OCI-LY7 (cell line): ENCODE measurements at places on chromosomes 11 and 22.
A peak's percentile ranks its signal among the peaks of the same experiment; 100 is the strongest.

DNA sequence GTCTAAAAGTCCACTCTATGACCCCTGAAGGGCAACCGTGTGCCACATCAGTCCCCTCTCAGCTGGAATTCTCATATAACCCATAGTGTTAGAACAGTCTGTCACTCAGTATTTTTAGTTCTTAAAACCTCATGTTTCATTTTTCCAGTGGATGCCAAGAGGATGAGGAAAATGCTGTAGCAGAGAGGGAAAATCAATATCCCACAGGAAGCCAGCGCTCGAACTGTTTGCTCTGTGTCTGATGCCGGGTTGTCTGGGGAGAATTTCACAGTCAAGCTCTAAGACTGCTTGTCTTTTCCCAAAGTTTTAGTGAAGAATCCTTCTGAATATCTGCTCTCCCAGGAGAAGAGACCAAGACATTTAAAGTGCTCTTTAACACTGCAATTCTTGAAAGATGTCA lies 360.9 kb downstream of the OPCML start:
- DNase-seq: no peak

GRCh38 chr22:31477329-31477728 lies 12.3 kb downstream of the EIF4ENIF1 start:
- peak; percentile 68 for DNase-seq

GRCh38 chr11:36296884-36297543 lies 926 bp downstream of the PRR5L start:
- no peak for DNase-seq

GRCh38 chr22:41862530-41863266 lies 29.8 kb downstream of the SREBF2 start:
- DNase-seq: peak; percentile 34

GRCh38 chr11:99934008-99934407 lies 753.1 kb upstream of the ARHGAP42 start:
- no peak for DNase-seq

- DNase-seq: no peak
These were observed 8.6 kb downstream of the ASRGL1 start for GRCh38 chr11:62345861-62346260.

DNA sequence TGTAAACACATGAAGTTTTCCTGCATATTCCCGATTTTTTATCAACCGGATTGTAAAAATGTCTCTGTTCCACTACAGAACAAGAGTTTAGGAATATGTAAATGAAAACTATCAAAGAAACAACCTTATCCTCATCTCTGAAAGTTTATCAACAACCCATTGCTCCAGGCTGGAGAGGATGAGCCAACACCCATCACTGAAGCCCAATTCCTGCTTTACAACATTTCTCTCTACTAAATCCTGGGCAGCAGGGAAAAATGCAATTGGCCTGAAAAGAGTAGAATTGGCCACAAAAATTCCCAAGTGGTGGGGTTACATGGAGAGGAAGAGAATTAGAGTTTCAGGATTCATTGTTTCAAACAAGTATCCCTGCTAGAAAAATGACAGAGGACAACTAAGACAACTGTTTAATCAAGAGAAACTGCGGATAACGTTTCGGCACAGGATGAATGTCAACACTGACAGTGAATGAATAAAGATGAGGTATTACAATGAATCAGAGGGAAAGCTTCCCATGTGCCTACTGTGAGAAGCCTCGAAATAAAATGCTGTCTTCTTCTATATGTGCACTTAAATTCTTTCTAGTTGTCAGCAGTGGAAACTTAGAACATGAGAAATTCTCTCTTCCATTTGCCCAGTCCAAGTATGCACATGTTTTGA lies 317.3 kb upstream of the ANO3 start:
- DNase-seq: no peak

GRCh38 chr11:73151416-73151815 lies 9.3 kb upstream of the FCHSD2 start:
- peak; percentile 38 for DNase-seq

DNA sequence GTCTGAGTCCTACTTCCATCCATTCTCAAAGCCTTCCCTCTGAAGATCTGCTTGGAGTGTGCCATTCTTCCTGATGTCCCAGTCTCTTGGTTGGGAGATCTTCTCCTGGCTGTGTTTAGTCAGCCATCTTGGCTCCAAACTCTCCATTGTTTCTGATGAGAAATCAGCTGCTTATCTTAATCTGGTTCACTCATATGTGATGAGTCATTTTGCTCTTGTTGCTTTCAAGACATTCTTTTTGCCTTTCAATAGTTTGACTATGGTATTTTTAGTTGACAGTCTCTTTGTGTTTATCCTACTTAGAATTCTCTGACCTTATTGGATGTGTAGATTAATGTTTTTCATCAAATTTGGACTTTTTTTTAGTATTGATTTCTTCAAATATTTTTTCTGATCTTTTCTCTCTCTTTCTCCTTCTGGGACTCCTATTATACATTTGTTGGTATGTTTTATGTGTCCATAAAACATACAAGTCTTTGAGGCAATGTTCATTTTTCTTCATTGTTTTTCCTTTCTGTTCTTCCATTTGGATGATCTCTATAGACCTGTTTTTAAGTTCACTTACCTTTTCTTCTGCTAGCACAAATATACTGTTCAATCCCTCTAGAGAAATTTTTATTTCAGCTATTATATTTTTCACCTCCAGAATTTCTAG lies 77.2 kb upstream of the CLPB start:
- DNase-seq: no peak

GRCh38 chr11:93532281-93532789 lies 10.9 kb downstream of the SMCO4 start:
- DNase-seq: no peak
